Activated naive CD8-positive, alpha-beta T cell treated with anti-CD3 and anti-CD28 coated beads, Interleukin-2, amount 10 ng/mL, durations not matched to agents 7 days and 5 days (primary cell): ENCODE measurements at places on chromosomes 5 and 9. TPM values are rescaled to one million over a fixed set of nuclear protein-coding genes. Genes with fewer than 3 reads are reported as not detected.
A peak's percentile ranks its signal among the peaks of the same experiment; 100 is the strongest.

Gene ITGA1
- 21.7 TPM for total RNA-seq

Gene IRX2
- not detected for total RNA-seq

Gene ST6GALNAC4
- 59.5 TPM for total RNA-seq

Gene DOLPP1
- total RNA-seq = 17.4 TPM

Gene GABBR2
- total RNA-seq = not detected

Gene CCL28
- total RNA-seq = 18.0 TPM

GRCh38 chr9:86424251-86424891 is 70.2 kb upstream of the TUT7 start:
- H3K27me3 ChIP-seq = peaks cover 2% of the 10 kb centered on the region
- H3K36me3 ChIP-seq = no peaks in the 10 kb centered on the region
- H3K4me1 ChIP-seq = no peaks in the 10 kb centered on the region

Gene FBN2
- 0.11 TPM for total RNA-seq

DNA sequence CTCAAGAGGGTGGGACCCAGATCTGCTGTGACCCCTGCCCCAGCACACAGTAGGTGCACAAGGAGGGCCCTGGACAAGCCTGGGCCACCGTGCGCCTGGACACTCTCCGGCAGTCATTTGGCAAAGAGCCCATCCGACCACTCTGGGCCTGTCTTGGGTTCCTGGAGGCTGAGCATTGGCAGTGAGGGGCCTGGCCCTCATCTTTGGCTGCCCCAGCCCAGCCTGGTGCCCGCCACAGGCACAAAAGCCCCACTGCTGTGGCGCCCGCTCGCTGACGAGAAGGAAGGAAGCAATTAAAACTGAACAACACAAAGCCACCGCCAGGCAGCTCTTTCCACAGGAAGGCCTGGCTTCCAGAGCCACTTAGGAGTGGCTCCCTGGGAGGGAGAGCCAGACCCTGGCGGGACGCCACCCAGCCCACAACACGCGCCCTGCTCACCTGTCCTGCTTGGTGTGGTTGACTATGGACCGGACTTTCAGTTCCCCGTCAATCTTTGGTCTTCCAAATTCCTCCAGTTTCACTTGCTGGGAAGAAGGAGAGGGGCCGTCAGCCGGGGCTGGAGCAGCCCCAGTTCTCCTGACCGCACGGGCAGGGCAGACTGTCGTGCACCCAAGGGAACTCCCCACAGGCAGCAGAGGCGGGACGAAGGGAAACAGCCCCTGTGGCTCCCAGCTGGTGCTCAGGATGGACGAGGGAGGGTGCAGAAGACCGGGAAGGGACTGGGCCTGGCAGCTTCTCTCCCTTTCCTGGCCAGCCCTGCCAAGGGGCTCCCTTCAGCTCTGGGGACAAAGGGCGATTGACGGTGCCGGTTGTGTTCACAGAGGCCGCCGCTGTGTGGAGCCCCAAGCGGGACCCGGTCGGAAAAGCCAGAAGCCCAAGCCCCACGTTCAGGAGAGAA is 50.9 kb upstream of the SARDH start:
- peaks cover 14% of the 10 kb centered on the region for H3K4me1 ChIP-seq
- DNase-seq = no peak
- H3K36me3 ChIP-seq = no peaks in the 10 kb centered on the region
- no peak overlapping the region for H3K27ac ChIP-seq
- H3K4me3 ChIP-seq = no peak overlapping the region
- H3K27me3 ChIP-seq = peaks cover 5% of the 10 kb centered on the region

DNA sequence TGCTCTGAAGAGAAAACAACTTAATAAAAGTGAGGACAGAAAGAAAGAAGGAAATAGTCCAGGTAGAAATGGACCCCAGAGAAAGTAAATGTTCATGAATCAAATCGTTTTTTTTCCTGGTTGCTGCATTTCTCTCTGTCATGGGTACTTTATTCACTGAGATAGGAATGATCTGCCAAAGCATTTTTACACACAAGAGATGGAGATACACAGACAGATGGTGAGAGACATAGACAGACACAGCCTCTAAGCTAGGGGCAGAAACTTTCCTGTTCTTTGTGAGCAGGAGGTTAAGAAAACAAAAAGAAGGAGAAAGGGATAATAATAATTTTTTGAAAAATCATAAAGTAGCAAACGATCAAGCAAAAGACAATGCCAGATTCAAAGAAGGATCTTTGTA is 73.7 kb downstream of the ASTN2 start:
- H3K4me1 ChIP-seq = no peaks in the 10 kb centered on the region
- no peaks in the 10 kb centered on the region for H3K36me3 ChIP-seq
- no peak overlapping the region for H3K27ac ChIP-seq

Gene PTGDS
- 1.3 TPM for total RNA-seq

DNA sequence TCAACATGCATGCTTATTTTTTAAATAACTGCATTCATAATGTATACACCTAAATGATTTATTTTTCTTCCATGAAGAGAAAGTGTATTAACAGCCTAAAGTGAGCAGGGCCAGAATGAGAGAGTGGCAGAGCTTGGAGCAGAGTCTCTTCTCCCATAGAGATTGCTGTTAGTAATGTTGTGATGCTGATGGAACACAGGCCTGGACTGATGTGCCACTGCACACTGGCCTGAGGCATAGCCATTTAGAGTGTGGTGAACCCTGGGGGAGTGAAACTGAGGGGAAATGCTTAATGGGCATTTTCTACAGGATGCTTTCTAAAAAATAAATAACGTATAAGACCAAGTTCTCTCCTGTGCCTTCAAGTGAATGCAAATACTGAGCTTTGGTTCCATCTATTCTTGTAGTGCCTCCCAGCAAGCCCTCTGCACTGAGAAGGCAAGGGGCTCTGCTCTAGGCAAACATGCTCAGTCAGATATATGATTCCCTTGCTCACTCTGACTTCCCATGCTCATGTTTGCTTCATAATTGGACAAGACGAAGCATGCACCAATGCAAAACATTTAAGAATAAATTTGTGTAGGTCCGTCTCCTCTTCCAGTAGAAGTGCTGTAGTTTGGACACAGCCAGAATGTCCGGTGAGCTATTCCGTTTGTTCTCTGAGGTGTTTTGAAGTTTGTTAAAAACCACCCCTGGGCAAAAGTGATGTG is 185.7 kb downstream of the PBX3 start:
- no peak overlapping the region for H3K27ac ChIP-seq
- H3K36me3 ChIP-seq = no peaks in the 10 kb centered on the region
- no peaks in the 10 kb centered on the region for H3K27me3 ChIP-seq
- no peak for DNase-seq
- no peak overlapping the region for H3K4me3 ChIP-seq

Gene GCNT4
- total RNA-seq = 6.0 TPM

DNA sequence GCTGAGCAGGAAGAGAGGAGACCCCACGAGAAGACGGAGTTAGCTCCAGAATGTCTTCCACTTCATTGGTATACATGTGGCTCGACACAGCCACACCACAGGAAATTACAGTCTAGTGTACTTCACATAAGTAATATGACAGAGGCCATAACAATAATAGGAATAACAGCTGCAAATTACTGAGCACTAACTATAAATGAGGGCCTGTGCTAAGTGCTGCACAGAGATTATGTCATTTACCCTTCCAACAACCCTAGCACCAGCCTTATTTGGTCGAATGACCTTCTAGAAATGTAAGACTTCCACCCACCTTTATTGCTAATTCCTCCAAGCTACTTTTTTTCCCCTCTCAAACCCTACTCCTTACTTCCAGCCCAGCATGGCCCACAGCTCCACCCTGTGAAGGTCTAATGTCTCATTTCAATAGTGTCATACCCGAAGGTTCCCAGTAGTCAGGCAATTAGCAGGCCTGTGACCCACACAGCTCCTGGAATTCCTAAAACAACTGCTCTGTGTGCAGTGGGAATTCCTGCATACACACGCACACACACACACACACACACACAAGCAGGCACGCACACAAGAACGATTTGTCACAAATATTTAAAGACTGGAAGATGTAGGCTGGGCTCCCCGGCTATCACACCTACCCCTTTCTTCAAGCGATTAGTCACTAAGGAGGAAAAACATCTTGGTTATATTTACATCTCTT is 134.5 kb downstream of the FRMD3 start:
- H3K4me1 ChIP-seq = no peaks in the 10 kb centered on the region
- no peak overlapping the region for H3K27ac ChIP-seq
- H3K4me3 ChIP-seq = no peak overlapping the region
- no peak for DNase-seq
- H3K27me3 ChIP-seq = peaks cover 7% of the 10 kb centered on the region
- H3K36me3 ChIP-seq = no peaks in the 10 kb centered on the region

Gene FGF10
- total RNA-seq = not detected

Gene FAM78A
- 104 TPM for total RNA-seq

- H3K4me3 ChIP-seq = peak overlapping the region; percentile 35
- DNase-seq = peak; percentile 78
- H3K4me1 ChIP-seq = peaks cover 7% of the 10 kb centered on the region
- no peaks in the 10 kb centered on the region for H3K36me3 ChIP-seq
Observed at GRCh38 chr9:124040935-124041816, 29.6 kb downstream of the LHX2 start.

Gene CDO1
- 0.36 TPM for total RNA-seq

- H3K27ac ChIP-seq = no peak overlapping the region
- H3K4me1 ChIP-seq = peaks cover 8% of the 10 kb centered on the region
- H3K4me3 ChIP-seq = no peak overlapping the region
- DNase-seq = no peak
Observed at GRCh38 chr5:143261748-143262392, 141.6 kb downstream of the NR3C1 start.

DNA sequence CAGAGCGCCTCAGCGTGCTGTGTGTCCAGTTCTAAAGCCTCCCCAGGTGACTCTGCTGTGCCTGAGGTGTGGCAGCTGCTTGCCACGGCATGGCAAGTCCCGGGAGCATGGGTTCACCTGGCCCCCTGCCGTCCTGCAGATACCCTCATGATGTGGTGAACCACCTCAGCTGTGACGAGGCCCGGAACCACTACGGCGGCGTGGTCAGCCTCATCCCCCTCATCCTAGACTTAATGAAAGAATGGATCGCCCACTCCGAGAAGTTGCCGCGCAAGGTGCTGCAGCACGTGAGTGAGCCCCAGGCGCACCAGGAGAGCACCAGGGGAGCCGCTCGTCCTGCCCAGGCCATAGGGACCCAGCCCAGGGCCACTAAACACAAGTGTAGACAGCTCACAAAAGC is 9.5 kb downstream of the SPACA9 start:
- H3K27ac ChIP-seq = no peak overlapping the region
- DNase-seq = no peak
- peaks cover 5% of the 10 kb centered on the region for H3K4me1 ChIP-seq
- no peaks in the 10 kb centered on the region for H3K27me3 ChIP-seq
- H3K4me3 ChIP-seq = no peak overlapping the region

DNA sequence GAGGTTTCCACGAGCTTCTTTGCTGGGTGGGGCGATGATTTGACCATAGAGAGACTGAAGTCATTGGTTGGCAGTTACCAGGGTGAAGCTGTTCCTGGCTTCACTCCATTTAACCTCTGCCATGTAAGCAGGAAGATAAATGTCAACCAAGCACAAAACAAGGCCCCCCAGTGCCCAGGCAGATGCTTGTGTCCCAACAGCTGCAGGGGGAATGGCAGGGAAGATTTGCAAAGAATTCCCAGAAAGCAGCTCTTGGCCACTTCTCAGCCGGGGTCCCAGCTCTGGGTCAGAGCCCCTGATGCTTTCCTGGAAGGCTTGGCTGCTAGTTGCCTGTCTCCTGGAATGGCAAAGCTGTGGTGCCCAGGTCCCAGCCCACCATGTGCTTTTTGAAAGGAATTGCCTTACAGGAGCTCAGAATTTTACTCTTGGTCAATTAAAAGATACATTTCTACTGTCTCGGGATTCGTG is 383.4 kb downstream of the ENC1 start:
- no peak overlapping the region for H3K27ac ChIP-seq
- no peak overlapping the region for H3K4me3 ChIP-seq
- no peaks in the 10 kb centered on the region for H3K36me3 ChIP-seq
- no peaks in the 10 kb centered on the region for H3K4me1 ChIP-seq
- peaks cover 6% of the 10 kb centered on the region for H3K27me3 ChIP-seq

DNA sequence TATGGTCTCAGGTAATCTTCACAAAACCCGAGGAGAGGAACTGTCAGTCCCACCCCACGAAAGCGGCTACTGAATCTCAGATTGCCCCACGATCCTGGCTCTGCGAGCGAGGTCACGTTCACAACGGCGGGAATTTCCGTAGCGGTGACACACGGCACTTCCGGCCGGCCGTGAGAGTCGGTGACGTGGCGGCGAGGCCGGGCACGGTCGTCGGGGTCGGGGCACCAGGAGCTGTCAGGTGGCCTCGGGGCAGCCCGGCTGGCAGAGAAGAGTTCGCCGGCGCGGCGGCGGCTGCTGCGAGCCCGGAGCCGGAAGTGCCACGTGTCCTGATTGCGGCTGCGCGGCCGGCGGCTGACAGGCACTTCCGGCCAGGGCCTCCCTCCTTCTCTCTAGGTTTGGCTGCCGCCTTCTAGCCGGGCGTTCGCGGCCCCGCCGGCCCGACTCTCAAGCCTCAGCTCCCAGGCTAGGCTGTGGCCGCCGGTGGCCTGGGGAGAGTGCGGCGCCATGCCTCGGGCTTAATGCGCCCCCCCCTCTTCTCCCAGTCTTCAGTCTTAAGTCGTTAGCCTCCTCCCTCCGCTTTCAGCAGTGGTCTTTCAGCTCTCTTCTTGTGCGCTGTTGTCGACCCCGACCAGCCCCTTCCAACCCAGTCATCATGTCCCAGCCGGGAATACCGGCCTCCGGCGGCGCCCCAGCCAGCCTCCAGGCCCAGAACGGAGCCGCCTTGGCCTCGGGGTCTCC is at the start of gene SEC24A:
Gene SEC24A, plus strand, starts transcription at position 361 of the 738 bp plus-strand sequence. Its CDS starts 292 bp downstream, at position 653.
- H3K27me3 ChIP-seq = no peaks in the 10 kb centered on the region
- peak within 1 kb of the TSS; percentile 96 for H3K27ac ChIP-seq
- DNase-seq = peak; percentile 92
- H3K4me3 ChIP-seq = peak within 1 kb of the TSS; percentile 99
- H3K36me3 ChIP-seq = peaks cover 4% of the 10 kb centered on the region
- H3K4me1 ChIP-seq = peaks cover 16% of the 10 kb centered on the region

- DNase-seq = peak; percentile 67
- H3K36me3 ChIP-seq = no peaks in the 10 kb centered on the region
- no peak overlapping the region for H3K4me3 ChIP-seq
- no peak overlapping the region for H3K27ac ChIP-seq
- peaks cover 12% of the 10 kb centered on the region for H3K27me3 ChIP-seq
Observed at GRCh38 chr9:78369639-78370219, 72.8 kb downstream of the PSAT1 start.

GRCh38 chr9:129095908-129096307 is 14.7 kb downstream of the CRAT start:
- no peak overlapping the region for H3K4me3 ChIP-seq
- H3K36me3 ChIP-seq = no peaks in the 10 kb centered on the region
- no peaks in the 10 kb centered on the region for H3K4me1 ChIP-seq
- H3K27ac ChIP-seq = no peak overlapping the region
- no peak for DNase-seq
- H3K27me3 ChIP-seq = no peaks in the 10 kb centered on the region
